ENCODE measurements at places on chromosomes 7 and 10.

GRCh38 chr7:45891462-45892402, 3.4 kb downstream of the IGFBP1 start:
- DNase-seq: no peak

- no peak for DNase-seq
Observed at GRCh38 chr10:97923057-97923456, 73.4 kb downstream of the GOLGA7B start.

DNA sequence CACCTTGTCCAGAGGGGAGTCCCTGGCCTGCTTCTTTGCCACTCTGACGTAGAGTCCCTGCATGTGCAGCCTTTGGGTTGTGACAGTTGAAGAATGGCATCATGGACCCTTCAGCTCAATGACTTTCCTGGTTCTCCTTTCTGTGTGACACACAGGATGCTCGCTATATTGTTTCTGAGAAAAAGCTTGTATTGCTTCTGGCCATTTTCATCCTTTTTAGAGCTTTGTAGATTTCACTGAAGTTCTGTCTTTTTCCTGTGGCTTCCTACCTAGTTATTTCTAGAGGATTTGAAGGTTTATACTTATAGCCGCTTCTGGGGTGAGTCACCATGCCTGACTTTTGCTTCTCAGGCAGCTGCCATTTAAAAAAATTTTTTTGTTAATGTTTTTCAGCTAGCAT, 27.0 kb downstream of the SND1 start:
- peak; percentile 56 for DNase-seq

DNA sequence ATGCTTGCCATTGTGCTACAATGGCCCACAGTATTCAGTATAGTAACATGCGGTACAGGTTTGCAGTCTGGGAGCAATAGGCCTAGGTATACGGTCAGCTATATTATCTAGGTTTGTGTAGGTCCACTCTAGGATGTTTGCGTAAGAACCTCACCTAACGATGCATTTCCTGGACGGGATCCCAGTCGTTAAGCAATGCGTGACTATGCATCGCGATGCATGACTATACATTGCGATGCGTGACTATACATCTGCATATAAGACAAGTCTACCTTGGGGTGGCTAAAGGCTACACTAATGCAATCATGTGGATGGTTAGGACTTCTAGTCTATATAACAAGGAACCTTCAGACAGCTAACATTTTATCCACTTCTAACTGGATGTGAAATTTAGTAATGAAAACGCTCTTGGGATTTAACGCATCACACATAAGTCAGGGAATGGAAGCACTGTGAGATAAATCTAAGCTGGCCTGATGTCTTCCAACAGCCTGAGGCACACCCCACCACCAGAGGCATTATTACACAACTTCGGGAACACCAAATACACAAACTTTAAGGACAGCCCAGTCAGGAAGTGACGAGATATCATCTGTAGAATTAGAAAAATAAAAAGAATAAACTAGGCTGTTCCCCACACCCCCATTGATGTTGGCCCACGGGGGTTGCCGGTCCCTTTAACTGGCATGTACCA, 9.2 kb downstream of the GNA12 start:
- DNase-seq: no peak

DNA sequence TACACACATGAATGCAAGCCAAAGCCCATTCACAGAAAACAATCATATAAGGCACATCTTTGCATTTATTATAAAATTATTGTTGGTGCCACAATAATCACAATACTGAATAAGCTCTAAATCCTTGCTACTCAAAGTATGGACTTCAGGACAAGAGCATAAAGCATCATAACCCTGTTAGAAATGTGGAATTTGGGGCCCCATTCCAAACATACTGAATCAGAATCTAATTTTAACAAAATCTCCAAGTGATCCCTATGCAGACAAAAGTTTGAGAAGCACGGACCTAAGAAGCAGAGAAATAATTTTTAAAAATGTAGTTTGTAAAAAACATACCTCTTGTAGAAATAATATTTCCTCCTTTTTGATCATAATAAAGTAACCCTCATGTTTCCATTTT, 199.2 kb downstream of the IMMP2L start:
- no peak for DNase-seq

GRCh38 chr7:138924501-138925225, 56.5 kb downstream of the KIAA1549 start:
- no peak for DNase-seq

- DNase-seq: no peak
Observed at GRCh38 chr7:42677751-42678699, 233.8 kb downstream of the C7orf25 start.

DNA sequence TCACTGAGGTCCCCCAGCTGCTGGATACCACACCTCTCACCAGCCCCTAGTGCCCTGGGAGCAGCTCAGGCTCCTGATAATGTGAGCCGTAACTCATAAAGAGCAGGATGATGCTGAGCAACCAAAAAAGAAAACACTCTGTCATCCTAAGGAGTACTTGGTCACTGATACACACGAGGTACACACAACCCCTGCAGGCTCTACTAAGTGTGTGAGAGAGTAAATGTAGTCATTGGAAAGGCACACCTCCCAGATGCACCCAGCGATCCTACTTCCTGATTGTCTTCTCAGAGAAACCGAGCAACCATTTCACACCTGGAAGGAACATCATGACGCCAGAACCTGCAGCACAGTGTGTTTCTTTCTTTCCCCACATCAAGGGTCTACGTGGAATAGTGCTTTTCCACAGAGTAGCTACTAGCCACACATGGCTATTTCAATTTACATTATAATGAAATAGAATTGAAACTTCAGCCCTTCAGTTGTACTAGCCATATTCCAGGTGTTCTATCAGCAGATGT, 34.2 kb downstream of the FIGNL1 start:
- no peak for DNase-seq

GRCh38 chr7:14598978-14599377, 303.6 kb downstream of the DGKB start:
- DNase-seq: no peak

GRCh38 chr7:10939237-10939910, 34.3 kb upstream of the PHF14 start:
- DNase-seq: no peak

DNA sequence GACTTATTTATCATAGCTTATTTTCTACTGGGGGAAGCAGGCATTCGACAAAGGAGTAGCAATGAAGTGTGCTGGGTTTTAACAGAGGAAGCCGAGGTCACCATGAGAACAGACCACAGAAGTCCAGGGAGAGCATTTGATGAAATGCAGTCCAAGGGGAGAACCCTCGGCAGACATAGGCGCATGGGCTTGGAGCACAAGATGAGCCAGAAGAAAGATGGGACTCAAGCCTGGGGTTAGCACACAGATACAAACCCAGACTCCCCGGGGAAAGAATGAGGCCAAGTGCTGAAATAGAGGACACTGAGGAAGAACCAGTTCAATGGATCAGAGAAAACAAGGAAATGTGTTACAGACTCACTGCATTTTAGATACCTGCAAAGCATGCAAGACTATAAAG, 209.5 kb downstream of the FAM107B start:
- no peak for DNase-seq

DNA sequence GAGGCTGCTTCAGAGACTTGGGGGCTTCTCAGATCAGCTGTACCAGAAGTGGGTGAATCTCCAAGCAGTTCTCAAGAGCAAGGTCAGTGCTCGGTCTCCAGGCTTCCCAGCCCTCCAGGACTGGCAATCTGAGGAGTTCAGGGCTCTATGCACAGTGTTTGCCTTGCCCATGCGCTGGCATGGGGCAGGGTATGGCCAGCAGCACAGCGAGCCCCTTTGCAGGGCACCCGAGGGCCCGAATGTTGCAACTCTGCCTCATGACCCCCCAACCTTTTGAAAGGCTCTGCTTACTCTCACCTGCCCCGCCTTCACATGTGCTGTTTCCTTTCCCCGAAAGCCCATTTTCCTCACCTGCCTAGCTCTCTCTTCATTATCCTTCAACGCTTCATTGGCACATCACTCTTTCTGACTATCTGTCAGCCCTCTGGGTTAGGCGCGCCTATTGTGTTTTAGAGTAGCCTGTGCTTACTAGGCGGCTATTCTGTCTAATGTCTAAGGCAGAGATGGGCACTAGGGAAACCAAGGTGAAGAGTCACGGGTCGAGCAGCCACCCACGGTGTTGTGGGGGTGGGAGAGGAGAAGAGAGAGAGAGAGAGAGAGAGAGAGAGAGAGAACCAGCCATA, 83.6 kb downstream of the WDFY4 start:
- no peak for DNase-seq

All from activated CD4-positive, alpha-beta T cell treated with anti-CD3 and anti-CD28 coated beads, Interleukin-10, Interleukin-2, amounts not matched to agents 100 ng/mL and 50 ng/mL, durations not matched to agents 16 hours and 8 hours (primary cell).